ENCODE measurements at places on chromosomes 6 and 20. TPM values are rescaled to one million over a fixed set of nuclear protein-coding genes. Genes with fewer than 3 reads are reported as not detected.

RFX6 gene
- not detected for total RNA-seq

MYLK2 gene
- total RNA-seq: 0.35 TPM

TRIM15 gene
- 0.09 TPM for total RNA-seq

SLC35D3 gene
- total RNA-seq: 0.05 TPM

DNMT3B gene
- 4.0 TPM for total RNA-seq

TUBB1 gene
- total RNA-seq: 0.02 TPM

DYNLT1 gene
- 101 TPM for total RNA-seq

LTA gene
- 0.23 TPM for total RNA-seq

HLA-DQA1 gene
- total RNA-seq: not detected

FAM162B gene
- not detected for total RNA-seq

NXT1 gene
- 76.9 TPM for total RNA-seq

RRAGD gene
- total RNA-seq: 3.8 TPM

SDCBP2 gene
- 1.4 TPM for total RNA-seq

NKAIN2 gene
- not detected for total RNA-seq

RAMACL gene
- 0.20 TPM for total RNA-seq

APOM gene
- 3.0 TPM for total RNA-seq

PRRT1 gene
- 0.69 TPM for total RNA-seq

BCAS1 gene
- total RNA-seq: 0.45 TPM

MAFB gene
- 0.11 TPM for total RNA-seq

JAG1 gene
- total RNA-seq: 32.8 TPM

CEP85L gene
- total RNA-seq: 1.8 TPM

SCUBE3 gene
- total RNA-seq: 0.03 TPM

IPCEF1 gene
- total RNA-seq: 0.16 TPM

RALGAPB gene
- 17.1 TPM for total RNA-seq

RAB32 gene
- total RNA-seq: 46.0 TPM

OR2B6 gene
- total RNA-seq: 0.15 TPM

SCGN gene
- 0.30 TPM for total RNA-seq

ZBTB2 gene
- 17.1 TPM for total RNA-seq

SSTR4 gene
- 0.12 TPM for total RNA-seq

AIF1 gene
- total RNA-seq: not detected

KDM1B gene
- 7.6 TPM for total RNA-seq

TFAP2D gene
- not detected for total RNA-seq

ZBTB24 gene
- total RNA-seq: 4.0 TPM

EYA2 gene
- total RNA-seq: 3.3 TPM

RAET1L gene
- total RNA-seq: 0.40 TPM

CD93 gene
- not detected for total RNA-seq

HNF4A gene
- total RNA-seq: 11.9 TPM

SMIM13 gene
- total RNA-seq: 15.8 TPM

BPIFB4 gene
- not detected for total RNA-seq

CST7 gene
- not detected for total RNA-seq

ACTL10 gene
- not detected for total RNA-seq

FAM229B gene
- 10.4 TPM for total RNA-seq

TMC2 gene
- total RNA-seq: not detected

RWDD2A gene
- total RNA-seq: 1.6 TPM
